ENCODE measurements at places on chromosomes 2 and 18.

DNA sequence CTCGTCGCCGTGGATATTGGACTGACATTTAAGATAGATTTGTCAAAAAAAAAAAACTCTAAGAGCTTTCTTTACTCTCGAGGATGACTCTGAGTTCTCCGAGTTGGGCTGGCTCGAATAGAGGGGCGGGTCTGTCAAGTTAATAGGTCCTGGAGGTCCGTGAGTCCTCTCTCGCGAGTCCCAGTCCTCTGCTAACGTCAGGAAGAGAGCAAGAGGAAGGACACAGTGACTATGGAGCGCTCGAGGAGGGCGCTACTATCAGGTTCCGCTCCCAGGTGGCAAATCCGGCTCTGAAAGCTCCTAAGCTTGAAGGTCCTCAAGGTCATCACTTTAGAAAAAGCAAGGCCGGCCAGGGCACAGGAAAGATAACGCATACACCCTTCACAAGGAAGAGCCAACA lies 404 bp upstream of the AKAIN1 start:
- no peak for DNase-seq

GRCh38 chr2:37366773-37367172 lies 22.3 kb downstream of the QPCT start:
- no peak for DNase-seq

GRCh38 chr2:176239031-176239430 lies 30.2 kb upstream of the MTX2 start:
- no peak for DNase-seq

GRCh38 chr18:11963991-11964484 lies 17.3 kb upstream of the IMPA2 start:
- DNase-seq, result peak; percentile 73

DNA sequence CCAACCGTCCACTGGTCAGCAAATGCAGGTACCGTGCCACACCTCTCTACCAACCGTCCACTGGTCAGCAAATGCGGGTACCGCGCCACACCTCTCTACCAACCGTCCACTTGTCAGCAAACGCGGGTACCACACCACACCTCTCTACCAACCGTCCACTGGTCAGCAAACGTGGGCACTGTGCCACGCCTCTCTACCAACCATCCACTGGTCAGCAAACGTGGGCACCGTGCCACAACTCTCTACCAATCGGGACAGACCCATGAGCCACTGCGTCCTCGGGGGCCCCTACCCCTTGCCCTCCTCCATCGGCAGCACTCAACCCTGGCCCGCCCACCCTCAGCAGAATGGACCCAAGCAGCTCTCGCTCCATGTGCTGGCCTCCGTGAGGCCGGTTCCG lies 226.4 kb upstream of the SALL3 start:
- DNase-seq, result peak; percentile 8

- peak; percentile 12 for DNase-seq
Observed at GRCh38 chr2:234521536-234521935, 24.7 kb upstream of the ARL4C start.

DNA sequence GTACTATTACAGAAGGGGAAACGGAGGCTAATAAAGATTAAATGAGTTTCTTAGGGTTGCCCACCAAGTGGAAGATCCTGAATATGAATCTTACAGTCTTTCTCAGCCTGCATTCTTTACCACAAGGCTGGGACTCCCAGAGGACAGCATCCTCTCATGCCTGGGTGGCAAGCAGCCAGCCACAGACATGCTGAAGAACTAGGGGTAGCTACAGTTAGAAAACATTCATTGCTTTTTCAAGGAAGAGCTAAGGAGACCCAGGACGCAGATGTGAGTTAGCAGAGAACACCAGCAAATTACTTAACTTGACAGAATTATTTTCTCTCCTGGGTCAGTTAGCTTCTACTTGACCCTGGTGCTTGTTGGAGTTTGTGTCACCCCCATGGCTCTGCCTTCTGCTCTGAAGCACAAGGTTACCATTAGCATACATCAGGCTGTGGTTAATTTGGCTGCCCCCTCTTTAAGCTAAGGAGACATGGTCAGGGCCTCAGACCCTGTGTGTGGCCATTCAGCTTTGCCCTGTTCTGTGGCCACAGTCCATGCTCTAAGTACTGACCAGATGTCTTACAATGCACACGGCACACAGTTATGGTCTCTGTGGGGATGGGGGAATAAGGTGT lies 132.3 kb upstream of the TNP1 start:
- no peak for DNase-seq

DNA sequence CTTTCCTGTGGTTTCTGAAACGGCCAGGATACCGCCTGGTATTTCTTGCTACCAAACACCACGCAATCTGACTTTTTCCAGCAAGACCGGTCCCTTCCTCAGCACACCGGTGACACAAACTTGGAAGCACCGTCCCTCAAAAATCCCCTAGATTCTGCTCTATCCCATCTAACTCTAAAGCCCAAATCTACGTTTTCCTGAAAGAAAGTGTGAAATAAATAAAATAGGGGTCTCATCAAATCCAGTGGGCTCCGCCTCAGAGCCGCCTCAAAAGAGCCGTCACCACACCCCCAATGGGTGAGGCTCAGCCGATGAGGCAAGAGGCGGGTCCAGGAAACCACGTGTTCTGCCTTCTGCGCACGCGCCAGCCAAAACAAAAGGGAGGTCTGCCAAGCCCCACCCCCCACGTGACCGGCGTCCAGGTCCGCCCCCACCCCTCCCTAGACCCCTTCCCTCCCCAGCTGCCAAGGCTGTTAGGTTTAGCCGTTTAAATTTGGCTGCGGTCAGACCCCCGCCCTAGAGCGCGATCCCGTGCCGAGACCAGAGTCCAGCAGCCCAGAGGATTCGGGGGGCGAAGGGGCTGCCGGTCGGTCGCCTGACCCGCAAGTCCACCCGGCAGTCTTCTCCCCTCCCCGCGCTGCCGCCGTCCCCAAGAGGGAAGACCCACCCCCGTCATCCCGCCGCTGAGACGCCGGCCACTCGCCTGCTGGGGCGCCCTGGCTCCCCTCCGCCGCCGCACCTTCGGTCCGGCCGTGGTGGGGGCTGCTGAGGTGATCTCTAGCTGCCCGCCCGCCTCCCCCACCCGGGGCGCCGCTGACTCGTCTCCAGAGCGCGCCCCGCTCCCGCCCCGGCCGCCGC lies 534 bp downstream of the KANSL1L start:
- DNase-seq, result peak; percentile 99

GRCh38 chr2:163604941-163605555 lies 130.8 kb downstream of the FIGN start:
- DNase-seq, result no peak

- no peak for DNase-seq
Observed at GRCh38 chr18:11868230-11868629, 17.0 kb downstream of the CHMP1B start.

GRCh38 chr2:99708231-99708630 lies 218.4 kb upstream of the REV1 start:
- DNase-seq, result peak; percentile 75

DNA sequence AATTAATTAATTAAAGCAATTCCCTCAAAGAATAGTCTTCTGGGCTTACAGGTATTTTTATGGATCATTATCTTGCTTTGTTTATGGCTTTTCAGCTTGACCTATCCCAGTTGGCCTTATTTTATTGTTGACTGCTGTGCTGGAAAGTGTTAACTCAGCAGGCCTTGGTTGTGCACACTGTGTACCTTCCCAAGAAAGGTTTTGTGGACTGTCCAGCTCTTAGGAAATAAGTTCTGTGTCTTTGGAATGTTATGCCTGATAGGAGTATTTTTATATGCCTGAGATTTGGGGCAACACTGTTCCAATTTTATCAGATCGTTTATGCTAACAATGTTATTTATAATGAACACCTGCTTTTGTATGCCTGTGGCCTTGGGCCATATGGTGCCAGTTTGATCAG lies 671.9 kb upstream of the ZNF804A start:
- no peak for DNase-seq

GRCh38 chr2:213185147-213185822 lies 33.9 kb upstream of the IKZF2 start:
- no peak for DNase-seq

- DNase-seq, result no peak
Observed at GRCh38 chr2:43080571-43081021, 145.8 kb downstream of the ZFP36L2 start.

- DNase-seq, result no peak
Observed at GRCh38 chr2:101872480-101872879, 119.3 kb upstream of the IL1R2 start.

GRCh38 chr2:112182581-112183034 lies 44.4 kb downstream of the FBLN7 start:
- peak; percentile 54 for DNase-seq

GRCh38 chr2:1969701-1970015 lies 225.3 kb upstream of the PXDN start:
- peak; percentile 48 for DNase-seq

- no peak for DNase-seq
Observed at GRCh38 chr2:33023728-33024500, 77.2 kb downstream of the LTBP1 start.

DNA sequence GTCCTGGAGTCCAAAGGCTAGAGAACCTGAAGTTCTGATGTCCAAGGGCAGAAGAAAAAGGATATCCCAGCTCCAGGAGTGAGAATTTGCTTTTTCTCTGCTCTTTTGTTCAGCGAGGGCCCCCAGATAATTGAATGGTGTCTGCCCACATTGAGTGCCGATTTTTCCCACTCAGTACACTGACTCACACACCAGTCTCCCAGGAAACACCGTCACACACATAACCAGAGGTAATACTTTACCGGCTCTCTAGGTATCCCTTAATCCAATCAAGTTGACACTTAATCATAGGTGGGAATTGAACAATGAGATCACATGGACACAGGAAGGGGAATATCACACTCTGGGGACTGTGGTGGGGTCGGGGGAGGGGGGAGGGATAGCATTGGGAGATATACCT lies 161.5 kb downstream of the WDR7 start:
- no peak for DNase-seq

GRCh38 chr2:69092857-69093256 lies 79.9 kb downstream of the ANTXR1 start:
- no peak for DNase-seq

- DNase-seq, result no peak
Observed at GRCh38 chr2:144419218-144419617, 100.7 kb downstream of the ZEB2 start.

DNA sequence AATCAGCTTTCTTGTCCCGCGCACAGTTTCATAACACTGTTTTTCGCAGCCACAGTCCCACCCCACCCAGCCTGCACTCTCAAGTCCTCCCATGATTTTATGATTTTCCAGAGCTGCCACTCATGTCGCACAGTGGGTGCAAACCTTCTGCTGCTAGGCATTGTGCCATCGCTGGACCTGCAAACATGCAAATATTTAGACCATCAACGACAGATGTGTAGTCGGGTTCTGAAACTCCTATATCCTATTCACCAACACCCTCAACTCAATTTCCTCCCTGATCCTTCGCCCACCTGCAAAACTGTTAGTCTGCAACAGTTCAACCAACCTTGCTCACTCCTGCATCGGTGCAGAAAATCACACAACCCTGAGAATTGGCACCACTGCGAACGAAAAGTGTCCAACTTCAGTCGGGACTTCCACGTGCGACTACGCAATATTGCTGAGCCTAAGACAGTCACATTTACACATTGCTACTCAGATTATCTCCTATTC lies 871 bp upstream of the ALS2 start:
- DNase-seq, result no peak

GRCh38 chr2:223727562-223727961 lies 109.8 kb downstream of the AP1S3 start:
- peak; percentile 67 for DNase-seq

DNA sequence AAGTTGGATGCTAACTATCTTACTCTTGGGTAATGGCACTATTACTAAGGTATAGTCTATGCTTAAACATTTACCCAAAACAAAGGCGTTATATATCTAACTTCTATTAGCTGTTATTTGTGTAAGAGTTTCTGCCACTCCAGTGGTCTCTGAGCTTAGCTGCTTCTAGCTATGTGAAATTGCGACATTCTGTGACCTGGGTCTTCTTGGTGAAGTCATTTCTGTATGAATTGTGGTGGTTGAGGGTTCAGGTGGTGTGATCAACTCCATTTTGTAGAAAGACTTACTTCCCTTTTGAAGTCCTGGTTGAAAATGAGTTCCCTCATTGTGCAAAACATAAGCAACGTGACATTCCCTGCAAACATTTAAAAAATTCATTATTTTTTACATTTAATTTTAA lies 221.6 kb downstream of the PIK3C3 start:
- no peak for DNase-seq

- DNase-seq, result peak; percentile 66
Observed at GRCh38 chr18:50133526-50133925, 61.4 kb downstream of the MYO5B start.
